ENCODE measurements at places on chromosomes 13 and 19. TPM values are rescaled to one million over a fixed set of nuclear protein-coding genes. Genes with fewer than 3 reads are reported as not detected.

DNA sequence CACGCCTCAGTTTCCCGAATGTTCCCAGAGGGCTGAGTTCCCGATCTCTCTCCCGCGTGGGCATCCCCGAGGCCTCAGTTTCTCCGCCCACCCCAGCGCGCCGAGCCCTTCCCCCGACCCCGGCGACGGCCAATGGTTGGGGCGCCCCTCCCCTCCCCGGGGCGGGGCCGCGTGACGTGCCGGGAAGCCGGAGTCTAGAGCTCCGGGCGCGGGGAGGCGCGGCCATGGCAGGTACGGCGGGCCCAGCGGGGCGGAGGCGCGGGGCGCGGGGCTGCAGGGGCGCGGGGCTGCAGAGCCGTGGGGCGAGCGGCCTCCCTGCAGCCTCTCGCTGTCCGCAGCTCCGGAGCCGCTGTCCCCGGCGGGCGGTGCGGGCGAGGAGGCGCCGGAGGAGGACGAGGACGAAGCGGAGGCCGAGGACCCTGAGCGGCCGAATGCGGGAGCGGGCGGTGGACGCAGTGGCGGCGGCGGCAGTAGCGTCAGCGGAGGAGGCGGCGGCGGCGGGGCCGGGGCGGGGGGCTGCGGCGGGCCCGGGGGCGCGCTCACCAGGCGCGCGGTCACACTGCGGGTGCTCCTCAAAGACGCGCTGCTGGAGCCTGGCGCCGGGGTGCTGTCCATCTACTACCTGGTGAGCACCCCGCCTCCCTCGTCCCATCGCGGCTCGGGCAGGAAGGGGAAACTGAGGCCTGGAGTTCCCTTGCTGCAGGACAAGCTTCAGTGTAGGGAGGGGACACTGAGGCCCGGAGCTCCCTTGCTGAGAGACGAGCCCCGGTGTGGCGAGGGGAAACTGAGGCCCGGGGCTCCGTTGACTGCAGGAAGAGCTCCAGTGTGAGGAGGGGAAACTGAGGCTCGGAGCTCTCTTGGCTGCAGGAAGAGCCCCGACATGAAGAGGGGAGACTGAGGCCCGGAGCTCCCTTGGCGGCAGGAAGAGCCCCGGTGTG lies at the start of gene MPND:
TSS of gene MPND (plus strand) at position 193 of the 938 bp plus-strand sequence. CDS start at position 225, 32 bp downstream.
- peak; percentile 50 for DNase-seq

DNA sequence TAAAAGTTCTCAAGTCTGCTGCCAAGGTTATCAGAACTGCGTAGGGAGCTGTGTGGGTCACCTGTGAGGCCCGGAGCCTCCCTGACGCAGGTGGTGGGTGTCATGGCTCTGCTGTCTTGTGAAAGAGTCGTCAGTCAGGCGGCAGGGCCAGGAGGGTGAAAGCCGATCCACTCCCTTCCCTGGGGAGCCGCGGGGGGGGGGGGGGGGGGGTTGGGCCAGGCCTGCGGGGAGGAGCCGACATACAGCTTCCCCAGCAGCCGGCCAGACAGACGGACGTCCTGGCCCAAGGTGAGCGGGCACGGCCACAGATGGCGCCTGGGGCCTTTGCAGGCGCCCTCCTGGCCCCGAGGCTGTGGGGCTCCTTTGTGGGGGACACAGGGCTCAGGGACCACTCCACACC lies 12.4 kb downstream of the SBNO2 start:
- DNase-seq = no peak

GRCh38 chr13:90706631-90707030 lies 640.9 kb upstream of the MIR17HG start:
- no peak for DNase-seq

DNA sequence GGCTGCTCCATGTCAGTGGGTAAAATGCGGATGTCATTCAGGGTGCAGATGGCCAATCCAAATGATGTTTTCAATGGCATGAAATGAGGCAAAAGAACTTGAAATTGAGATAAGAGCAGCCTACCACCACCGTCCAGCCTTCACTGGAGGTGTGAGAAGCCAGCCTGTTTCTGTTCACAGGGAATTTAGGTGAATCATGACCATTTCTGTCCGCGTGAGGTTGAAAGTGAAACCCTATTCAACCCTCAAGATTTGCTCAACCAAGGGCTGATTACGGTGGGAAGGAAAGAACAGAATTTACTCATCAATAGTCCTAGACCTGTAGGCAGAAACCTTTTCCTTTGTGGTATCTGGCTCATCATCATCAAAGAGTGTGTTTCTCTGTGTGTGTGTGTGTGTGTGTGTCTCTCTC lies 370.7 kb downstream of the COG6 start:
- DNase-seq = no peak

DNA sequence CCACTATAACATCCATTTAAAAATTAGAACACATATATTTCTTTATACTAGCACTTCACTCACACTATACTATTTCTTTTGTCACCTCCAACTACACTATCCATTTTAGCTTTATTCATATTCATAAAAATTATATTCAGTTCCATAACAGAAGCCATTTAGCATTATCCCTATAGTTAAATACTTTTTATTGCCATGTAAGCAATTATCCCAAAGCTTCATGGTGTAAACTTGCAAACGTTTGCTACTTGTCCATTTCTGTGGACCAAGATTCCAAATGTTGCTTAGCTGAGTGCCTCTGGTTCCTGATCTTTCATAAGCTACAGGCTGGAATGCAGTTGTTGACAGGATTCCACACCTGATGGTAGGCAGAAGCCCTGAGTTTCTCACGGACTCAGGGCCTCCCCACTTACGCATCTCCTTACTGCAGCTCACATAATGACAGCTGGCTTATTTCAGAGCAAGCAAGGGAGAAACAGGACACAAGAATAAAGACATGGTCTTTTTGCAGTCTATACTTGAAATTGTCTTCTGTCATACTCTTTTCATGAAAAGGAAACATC lies 1584.8 kb downstream of the SLITRK5 start:
- no peak for DNase-seq

DNA sequence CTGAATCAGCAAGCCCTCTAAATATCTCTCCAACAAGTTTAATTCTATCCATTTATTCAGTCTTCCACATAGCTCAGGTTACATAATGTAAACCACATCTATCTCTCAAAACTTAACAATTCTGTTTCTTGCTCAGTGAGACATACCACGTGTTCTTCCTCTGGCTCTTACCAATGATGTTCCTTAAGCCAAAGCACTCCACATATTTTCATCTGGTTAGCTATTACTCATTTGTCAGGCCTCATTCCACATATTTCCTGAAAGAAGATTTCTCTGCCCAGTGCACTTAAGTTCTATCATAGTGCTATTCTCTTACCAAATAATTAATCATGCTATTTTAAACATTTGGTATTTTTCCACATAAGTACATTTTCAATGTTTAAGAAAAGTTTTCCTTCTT lies 403.3 kb upstream of the ATXN8OS start:
- no peak for DNase-seq

DNA sequence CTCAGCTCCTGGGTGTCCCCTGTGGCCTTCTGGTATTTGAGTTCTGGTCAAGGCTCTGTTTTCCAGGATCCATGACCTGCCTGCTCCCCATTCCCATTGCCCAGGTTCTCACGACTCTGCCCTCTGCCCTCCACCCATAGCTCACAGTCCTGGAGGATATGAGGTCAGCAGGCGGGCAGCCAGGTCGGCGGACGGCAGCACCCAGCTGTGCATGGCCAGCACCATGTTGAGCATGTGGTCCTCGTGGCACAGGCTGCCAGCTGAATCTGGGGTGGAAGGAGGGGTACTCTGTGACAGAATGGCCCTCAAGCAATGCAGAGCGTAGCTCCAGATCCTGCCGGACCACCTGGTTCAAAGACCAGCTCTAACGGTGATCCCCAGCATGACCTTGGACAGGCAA lies 5.1 kb downstream of the RASGRP4 start:
- DNase-seq = no peak

GRCh38 chr19:19151418-19151817 lies 13.1 kb upstream of the TMEM161A start:
- no peak for DNase-seq

- no peak for DNase-seq
Observed at GRCh38 chr19:48858984-48859710, 9.3 kb downstream of the PLEKHA4 start.

GRCh38 chr19:53102756-53103233 lies 427 bp downstream of the ZNF160 start:
- no peak for DNase-seq

GRCh38 chr13:101190337-101190736 lies 226.0 kb downstream of the NALCN start:
- DNase-seq = no peak

DNA sequence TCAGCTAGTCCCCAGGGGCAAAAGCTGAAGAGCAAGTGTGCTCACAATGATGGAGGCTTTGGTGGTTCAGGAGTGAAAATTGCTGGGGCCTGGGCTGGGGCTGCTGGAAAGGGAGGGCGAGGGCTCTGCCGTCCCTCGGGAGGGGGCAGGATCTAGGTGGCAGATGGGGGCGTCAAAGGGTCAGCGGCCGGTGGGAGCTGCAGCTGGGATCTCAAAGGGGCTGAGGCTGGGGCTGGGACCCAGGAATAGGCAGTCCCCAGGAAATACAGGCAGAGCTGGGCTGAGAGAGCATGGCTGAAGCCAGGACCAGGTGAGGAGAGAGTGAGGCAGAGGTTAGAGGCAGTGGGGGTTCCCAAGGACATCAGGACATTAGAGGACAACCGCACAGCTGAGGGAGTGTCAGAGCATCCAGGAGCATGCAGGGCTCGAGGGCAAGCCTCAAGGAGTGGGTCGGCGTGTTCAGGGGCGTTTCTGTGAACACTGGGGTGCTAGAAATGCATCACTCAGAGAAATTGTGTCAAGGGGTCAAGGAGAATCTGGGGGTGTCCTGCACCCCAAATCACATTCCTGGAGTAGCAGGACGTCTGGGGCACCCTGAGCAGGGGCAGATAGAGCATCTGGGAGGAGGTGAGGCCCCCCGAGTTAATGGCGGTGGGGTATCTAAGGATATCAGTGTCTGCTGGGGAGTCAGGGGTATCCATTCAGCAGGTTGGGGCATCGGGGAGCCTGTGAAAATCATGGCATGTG lies 1.2 kb upstream of the SYNE4 start:
- DNase-seq = no peak

DNA sequence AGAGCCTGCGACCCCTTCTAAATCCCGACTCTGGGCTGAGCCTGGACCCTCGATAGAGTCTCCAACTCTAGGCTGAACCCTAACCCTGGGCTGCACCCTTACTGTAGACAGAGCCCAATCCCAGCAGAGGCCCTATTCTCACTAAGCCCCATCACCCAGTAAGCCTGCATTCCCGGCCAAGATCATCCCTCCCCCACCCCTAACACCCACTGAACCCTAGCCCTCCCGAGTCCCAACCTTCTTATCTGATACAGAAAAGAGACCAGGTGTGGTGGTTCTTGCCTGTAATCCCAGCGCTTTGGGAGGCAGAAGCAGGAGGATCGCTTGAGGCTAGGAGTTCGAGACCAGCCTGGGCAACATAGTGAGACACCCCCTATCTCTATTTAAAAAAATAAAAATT lies 2.6 kb upstream of the TNFAIP8L1 start:
- no peak for DNase-seq

DNA sequence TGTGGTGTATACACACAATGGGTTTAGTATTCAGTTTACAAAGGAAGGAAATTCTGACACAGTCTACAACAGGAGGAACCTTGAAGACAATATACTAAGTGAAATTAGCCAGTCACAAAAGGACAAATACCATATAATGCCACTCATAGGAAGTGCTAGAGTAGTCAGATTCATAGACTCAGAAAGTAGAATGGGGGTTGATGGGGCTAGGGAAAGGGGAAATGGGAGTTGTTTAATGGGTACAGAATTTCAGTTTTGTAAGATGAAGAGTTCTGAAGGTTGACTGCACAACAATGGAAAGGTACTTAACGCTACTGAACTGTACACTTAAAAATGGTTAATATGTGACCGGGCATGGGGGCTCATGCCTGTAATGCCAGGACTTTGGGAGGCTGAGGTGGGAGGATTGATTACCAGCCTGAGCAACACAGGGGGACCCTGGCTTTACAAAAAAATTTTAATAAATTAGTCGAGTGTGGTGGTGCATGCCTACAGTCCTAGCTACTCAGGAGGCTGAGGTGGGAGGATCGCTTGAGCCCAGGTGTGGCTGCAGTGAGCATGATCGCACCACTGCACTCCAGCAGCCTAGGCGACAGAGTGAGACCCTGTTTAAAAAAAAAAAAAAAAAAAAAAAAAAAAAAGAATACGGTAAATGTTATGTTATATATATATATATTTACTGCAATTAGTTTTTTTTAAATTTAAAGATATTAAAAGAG lies 45.0 kb downstream of the SLC15A1 start:
- DNase-seq = no peak

GRCh38 chr13:100298691-100299090 lies 209.8 kb downstream of the PCCA start:
- DNase-seq = no peak

DNA sequence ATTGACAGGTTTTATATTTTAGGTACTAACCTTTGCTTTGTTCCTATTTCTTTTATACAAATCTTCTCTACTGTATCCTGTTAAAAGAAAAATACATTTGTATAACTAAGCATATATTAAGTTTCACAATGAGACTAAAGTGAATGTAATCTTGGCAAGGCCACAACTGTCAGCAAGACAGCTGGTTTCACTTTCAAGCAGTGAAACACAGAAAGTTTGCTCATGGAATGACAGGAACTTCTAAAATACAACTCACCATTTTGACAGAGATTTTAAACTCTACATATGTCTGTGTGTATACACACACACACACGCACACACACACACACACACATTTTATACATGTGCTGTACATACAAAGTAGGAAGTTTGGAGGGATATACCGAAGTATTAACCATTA lies 53.3 kb downstream of the PARP4 start:
- DNase-seq = no peak

GRCh38 chr13:111668451-111668850 lies 348.0 kb downstream of the TEX29 start:
- no peak for DNase-seq

GRCh38 chr13:29159871-29160270 lies 339.7 kb downstream of the MTUS2 start:
- DNase-seq = no peak

GRCh38 chr13:39575641-39576238 lies 27.3 kb downstream of the LHFPL6 start:
- no peak for DNase-seq

GRCh38 chr13:107884564-107884963 lies 330.8 kb downstream of the LIG4 start:
- no peak for DNase-seq

GRCh38 chr19:18741124-18742121 lies 49.7 kb downstream of the COMP start:
- DNase-seq = no peak

DNA sequence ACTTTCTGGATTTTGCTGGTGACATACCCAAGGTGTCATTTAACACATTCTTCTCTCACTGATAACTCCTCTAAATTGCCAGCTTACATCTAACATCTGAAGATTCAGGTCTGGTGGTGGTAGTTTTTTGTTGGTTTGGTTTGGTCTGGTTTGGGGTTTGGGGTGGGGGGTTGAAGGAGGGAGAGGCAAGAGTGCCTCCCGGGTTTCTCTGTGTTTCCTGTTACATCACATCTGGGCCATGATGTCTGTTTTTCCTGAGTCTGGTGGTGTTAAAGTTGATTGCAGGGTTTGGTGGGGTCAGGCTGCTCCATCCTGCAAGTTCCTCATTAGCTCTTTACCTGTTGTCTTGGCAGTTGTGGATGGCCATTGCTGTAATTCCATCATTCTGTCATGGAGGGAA lies 155.8 kb upstream of the UBL3 start:
- DNase-seq = no peak

The ADAMTS10 gene
- total RNA-seq = 10.2 TPM

The GIPR gene
- total RNA-seq = 14.1 TPM

The CNFN gene
- total RNA-seq = 13.9 TPM

The DPF1 gene
- total RNA-seq = 9.7 TPM

The PABPC3 gene
- total RNA-seq = 0.59 TPM

The RXFP2 gene
- not detected for total RNA-seq

The LGALS7B gene
- total RNA-seq = 2.4 TPM

The CBY2 gene
- total RNA-seq = not detected

The IPO5 gene
- total RNA-seq = 237 TPM

The COQ8B gene
- total RNA-seq = 47.1 TPM

The OVOL3 gene
- not detected for total RNA-seq
